ENCODE measurements at places on chromosomes 3 and 15.
A peak's percentile ranks its signal among the peaks of the same experiment; 100 is the strongest.

- DNase-seq = no peak
These were observed 45.6 kb upstream of the FSTL1 start for GRCh38 chr3:120496278-120497002.

GRCh38 chr15:66601521-66601920, 35.7 kb upstream of the LCTL start:
- DNase-seq = no peak

DNA sequence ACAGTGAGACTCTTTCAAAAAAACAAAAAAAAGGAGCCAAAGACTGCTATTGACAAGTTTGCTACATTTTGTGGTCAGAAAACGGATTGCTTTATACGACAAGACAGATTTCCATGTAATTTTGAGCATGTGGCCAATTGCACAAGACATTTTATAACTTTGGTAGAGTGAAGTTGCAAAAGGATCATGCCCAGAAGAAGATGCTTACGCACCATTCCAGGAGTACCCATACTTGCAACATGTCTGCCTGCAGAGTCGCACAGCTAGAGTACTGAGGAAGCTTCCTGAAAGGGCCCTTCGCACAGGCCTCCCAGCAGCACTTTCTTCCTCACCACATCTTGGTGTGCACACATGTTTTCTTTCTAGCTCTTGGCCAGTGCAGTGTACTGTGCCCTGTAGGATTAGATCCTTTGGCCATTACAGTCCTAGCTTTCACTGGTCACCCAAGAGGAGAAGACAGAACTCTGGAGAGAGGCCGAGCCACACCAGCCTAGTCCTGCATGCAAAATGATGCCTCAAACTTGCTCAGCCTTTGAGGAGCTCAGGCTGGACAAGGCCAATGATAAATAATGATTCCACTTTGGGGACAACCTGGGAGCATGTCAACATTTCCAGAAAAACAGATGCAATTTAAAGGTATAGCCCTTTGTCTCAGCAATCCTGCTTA, 11.7 kb downstream of the CHDH start:
- DNase-seq = no peak

DNA sequence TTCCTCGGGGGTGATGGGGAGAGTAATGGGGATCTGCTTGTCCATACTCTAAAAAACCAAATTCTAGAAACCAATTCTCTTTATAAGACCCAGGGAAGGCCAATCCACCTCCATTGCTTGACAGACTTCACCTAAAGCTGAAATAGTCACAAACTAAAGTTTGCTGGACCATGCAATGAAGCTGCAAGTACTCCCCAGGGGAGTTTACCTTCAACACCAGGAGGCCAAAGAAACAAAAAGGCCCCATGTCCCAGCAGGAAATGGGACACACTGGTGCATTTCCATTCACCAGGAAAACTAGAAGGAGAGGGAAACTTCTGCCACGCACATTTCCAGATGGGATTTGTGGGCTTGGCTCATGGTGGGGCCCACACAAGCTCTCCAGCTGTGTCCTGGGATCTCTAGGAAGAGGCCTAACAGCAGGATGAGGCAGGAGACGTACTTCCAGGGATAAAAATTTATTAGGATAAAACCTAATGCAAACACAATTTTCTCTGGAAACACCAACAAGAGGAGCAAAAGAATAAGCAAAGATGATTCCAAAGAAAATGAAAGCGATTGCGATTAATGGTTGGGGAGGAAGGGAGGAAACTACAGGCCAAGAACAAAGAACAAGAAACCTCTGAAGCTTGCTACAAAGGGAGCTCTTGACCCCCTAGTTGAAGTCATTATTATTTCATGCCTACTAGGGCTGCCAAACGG, 238.0 kb upstream of the LRTM1 start:
- DNase-seq = no peak

GRCh38 chr15:95291898-95292472, 1038.5 kb upstream of the NR2F2 start:
- peak; percentile 21 for DNase-seq

DNA sequence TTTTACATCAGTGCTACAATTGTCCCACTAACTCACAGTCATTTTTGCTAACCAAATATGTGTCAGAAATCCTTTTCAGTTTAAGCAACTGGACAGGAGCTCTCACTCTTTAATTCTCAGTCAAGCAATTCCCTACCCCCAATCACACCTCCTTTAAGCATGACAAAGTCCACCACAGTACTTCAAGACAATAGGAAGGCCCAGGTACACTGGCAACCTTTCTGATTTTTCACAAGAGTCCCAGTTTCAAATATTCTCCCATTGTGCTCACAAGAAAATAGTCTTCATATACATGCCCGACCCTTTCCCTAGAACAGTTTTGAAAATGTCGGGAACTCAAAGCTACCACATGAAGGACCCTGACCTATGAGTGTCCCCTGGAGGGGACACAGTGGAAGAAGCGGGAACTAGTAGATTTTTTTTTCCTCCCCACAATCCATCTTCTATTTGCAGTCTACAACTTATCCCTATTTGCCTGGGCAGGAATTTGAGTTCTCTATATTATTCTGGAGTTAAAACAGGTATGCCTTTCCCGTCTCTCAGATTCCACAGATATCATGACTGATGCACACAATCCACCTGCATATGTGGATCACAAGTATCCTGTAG, 413.5 kb downstream of the TIGIT start:
- DNase-seq = no peak

GRCh38 chr3:32780071-32780734, 37.6 kb upstream of the TRIM71 start:
- DNase-seq = no peak

DNA sequence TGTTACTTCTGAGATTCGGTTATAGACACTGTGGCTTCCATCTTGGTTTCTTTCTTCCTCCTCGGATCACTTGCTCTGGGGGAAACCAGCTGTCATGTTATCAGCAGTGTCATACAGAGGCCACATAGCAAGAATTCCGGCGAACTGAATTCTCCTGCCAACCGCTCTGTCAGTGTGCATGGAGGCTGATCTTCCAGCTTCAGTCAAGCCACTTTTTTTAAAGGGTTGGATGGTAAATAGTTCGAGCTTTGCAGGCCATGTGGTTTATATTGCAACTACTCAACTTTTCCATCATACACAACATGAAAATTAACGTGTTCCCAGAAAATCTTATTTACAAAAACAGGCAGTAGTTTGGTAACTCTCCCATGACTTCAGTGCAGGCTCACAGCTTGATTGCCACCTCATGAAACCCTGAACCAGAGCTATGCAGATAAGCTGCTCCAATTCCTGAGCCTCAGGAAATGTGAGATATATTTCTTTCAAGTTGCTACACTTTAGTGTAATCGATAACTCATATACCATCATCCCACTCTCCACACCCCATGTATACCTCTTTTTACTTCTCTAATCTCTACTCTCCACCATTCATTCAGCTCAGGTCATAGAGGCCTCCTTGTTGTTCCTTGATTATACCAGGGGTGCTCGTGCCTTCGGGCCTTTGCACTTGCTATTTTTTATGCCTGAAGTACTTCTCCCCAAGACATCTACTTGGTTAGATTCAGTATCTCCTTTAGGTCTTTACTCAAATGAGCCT, 7.2 kb downstream of the RPL22L1 start:
- DNase-seq = no peak

GRCh38 chr3:182078929-182079328, 367.2 kb downstream of the SOX2 start:
- no peak for DNase-seq

- DNase-seq = no peak
These were observed 226.6 kb upstream of the AZI2 start for GRCh38 chr3:28575100-28575745.

DNA sequence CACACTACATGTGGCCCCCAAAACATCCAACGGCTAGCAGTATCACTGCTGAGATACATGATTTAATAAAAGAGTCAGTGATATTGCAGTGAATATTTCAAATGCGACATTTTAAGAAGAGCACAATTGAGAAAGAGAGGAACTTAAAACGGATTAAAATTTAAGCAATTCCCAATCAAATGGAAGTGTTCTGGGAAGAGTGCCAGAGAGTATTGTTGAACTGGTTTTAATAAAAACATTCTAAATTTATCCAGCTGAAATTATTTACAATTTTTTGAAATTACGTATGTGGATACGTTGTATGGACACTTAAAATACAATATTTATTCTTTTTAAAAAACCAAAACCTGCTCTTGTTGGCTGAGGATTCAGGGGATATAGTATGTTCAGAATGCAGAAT, 117.7 kb downstream of the C3orf38 start:
- DNase-seq = no peak

- DNase-seq = no peak
These were observed 77.0 kb upstream of the SLC12A8 start for GRCh38 chr3:125289429-125289981.

- DNase-seq = no peak
These were observed 1.0 kb downstream of the LRRC28 start for GRCh38 chr15:99252326-99252725.

- DNase-seq = no peak
These were observed 1.6 kb downstream of the SPATA16 start for GRCh38 chr3:173139420-173139819.

GRCh38 chr15:28021281-28022039, 77.7 kb downstream of the OCA2 start:
- DNase-seq = no peak

- DNase-seq = no peak
These were observed 85.7 kb downstream of the MEGF11 start for GRCh38 chr15:66167854-66168253.

GRCh38 chr3:143190101-143190500, 70.5 kb downstream of the CHST2 start:
- DNase-seq = no peak

DNA sequence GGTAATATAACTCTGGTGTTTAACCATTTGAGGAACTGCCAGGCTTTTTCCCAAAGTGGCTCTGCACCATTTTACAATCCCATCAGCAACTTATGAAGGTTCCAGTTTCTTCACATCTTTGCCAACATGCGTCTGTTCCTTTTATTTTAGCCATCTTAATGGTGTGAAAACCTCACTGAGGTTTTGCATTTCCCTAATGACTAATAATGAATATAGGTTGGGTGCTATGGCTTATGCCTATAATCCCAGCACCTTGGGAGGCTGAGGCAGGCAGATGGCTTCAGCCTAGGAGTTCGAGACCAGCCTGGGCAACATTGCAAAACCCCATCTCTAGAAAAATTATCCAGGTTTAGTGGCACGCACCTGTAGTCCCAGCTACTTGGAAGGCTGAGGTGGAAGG, 210.6 kb downstream of the TCF12 start:
- DNase-seq = no peak

GRCh38 chr15:69522361-69522760, 69.7 kb downstream of the RPLP1 start:
- no peak for DNase-seq

DNA sequence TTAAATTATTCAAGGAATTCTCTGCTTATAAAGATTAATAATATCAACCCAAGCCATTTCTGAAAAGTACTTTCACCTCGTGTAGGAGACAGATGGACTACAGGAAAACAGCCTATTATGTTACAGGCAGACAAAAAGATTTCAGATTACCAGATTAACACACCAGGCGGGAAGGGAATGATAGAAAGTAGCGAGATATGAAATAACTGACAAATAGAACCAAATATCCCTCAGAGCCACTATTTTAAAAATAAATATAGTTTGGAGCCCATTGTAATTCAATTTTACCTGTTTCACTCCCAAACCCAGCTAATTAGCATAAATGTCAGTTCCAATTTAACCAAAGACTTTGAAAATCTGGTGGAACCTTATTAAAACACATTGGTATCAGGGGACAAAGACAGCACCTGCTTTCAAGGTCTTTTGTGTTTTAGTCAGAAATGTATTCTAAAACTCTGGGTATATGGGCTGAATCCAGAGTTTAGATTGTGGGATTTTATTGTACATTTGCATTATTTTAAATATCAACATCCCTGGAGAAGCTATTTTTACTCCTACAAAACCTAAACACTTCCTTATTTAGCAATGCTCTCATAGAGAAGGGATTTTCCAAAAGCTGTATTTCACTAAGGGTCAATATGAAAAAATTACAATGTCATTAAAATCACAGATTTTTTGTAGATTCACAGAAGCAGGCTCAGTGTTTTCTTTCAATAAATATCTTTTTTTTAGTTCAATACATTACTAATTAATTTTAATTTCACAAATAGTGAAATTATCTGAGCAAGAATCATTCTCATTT, 138.4 kb downstream of the TNIK start:
- DNase-seq = no peak

GRCh38 chr3:87196879-87197278, 30.2 kb upstream of the CHMP2B start:
- DNase-seq = no peak
